ENCODE measurements at places on chromosomes 3 and 15. TPM values are rescaled to one million over a fixed set of nuclear protein-coding genes. Genes with fewer than 3 reads are reported as not detected.

GRCh38 chr3:184582646-184583577 lies 21.3 kb downstream of the EPHB3 start:
- no peak overlapping the region for H3K27ac ChIP-seq
- no peak for DNase-seq
- H3K36me3 ChIP-seq: no peaks in the 10 kb centered on the region

DNA sequence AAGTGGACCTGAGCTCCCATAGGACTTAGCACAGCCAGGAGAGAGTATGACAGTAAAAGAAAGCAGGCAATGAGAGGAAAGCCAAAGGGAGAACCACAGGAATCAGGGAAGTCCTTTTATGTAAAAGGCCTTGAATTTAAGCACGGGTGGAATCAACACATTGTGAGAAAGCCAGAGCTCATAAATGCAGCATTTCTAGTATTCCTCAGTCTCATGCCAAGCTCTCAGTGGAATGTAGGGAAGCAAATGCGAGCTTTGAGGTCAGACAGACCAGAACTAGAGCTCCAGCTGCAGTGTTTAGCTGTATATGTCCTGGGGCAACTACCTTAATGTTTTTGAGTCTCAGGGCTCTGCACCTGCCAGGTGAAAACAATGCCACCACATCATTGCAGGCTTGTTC lies 132.1 kb upstream of the TRIM42 start:
- no peak overlapping the region for H3K27ac ChIP-seq
- H3K4me3 ChIP-seq: no peak overlapping the region

- no peak for DNase-seq
- H3K27ac ChIP-seq: no peak overlapping the region
- H3K27me3 ChIP-seq: no peaks in the 10 kb centered on the region
- no peak overlapping the region for H3K4me3 ChIP-seq
- H3K4me1 ChIP-seq: no peaks in the 10 kb centered on the region
Observed at GRCh38 chr3:169527507-169527906, 136.0 kb downstream of the MECOM start.

DNA sequence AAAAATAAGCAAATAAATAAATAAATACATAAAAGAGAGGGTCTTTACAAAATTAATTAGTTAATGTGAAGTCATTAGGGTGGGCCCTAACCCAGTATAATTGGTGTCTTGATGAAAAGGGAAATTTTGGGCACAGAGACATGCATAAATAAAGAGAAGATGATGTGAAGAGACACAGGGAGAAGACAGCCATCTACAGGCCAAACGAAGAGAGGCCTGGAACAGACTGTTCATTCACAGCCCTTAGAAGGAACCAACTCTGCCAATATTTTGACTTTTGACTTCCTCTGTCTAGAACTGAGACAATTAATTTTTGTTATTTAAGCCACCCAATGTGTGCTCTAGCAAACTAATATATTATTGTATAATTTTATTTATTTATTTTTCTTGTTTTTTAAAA lies 29.6 kb upstream of the SELENOK start:
- no peak overlapping the region for H3K4me3 ChIP-seq
- no peak overlapping the region for H3K27ac ChIP-seq
- peaks cover 2% of the 10 kb centered on the region for H3K27me3 ChIP-seq
- no peak for DNase-seq
- no peaks in the 10 kb centered on the region for H3K4me1 ChIP-seq

The FBXO40 gene
- total RNA-seq: 0.05 TPM

DNA sequence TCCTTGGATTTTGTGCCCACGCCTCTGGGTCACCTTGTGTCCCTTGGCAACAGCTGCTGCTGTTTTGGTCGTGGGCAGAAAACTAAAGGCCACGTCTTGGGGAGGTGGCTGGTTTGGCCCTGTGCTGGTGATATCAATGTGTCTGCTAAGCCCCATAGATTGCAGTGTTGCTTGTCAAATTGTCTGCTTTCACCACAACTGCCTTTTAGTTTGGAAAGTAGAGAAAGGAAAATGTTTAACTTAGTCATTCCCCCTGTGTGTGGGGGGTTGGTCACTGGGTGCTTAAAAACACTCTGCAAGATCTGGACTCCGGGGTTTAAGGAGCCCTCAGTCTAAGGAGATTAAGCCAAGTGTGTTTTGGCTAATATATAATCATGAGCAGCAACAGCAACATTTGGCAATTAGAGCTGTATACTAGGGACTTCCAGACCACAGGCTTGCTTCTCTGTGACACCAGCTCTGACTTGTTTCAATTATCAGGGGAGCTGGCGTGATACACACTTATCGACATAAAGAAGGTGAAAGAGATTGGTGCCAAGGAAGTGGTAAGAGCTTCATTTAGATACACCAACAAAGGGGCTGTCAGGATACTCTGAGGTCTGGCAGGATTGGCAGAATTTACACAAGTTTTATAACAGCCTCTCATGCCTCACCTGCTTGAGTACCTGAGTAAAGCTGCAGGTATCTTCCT lies 3.5 kb downstream of the SMAD3 start:
- DNase-seq: no peak
- peak overlapping the region; percentile 16 for H3K4me3 ChIP-seq
- H3K36me3 ChIP-seq: peaks cover 5% of the 10 kb centered on the region
- H3K27ac ChIP-seq: no peak overlapping the region
- H3K4me1 ChIP-seq: peaks cover 37% of the 10 kb centered on the region
